ENCODE measurements at places on chromosomes 11 and 22.
A peak's percentile ranks its signal among the peaks of the same experiment; 100 is the strongest.

GRCh38 chr11:126538071-126538470 lies 182.6 kb downstream of the ST3GAL4 start:
- H3K27me3 ChIP-seq, result peaks cover 12% of the 10 kb centered on the region
- no peak overlapping the region for H3K27ac ChIP-seq
- H3K4me1 ChIP-seq, result peaks cover 38% of the 10 kb centered on the region
- H3K4me3 ChIP-seq, result no peak overlapping the region
- DNase-seq, result no peak

DNA sequence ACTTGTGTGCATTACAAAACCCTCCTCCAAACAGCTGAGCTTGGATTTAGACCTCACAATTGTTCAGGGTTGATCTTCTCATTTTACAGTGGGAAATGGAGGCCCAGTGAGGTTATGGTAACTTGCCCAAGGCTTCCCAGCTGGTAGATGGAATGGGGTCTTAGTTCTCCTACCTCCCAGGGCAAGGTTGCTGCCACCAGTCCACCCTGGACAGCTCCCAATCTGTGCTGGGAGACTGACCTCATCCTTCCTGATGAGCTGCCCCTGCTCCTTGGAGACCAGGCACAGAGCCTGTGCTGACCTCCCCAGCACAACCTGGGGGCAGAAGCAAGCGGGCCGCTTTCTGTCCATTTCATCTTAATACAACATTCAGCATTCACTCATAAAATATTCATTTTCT lies 190.7 kb downstream of the ST3GAL4 start:
- H3K4me3 ChIP-seq, result no peak overlapping the region
- DNase-seq, result no peak
- no peak overlapping the region for H3K27ac ChIP-seq
- peaks cover 57% of the 10 kb centered on the region for H3K4me1 ChIP-seq
- H3K27me3 ChIP-seq, result peaks cover 3% of the 10 kb centered on the region

DNA sequence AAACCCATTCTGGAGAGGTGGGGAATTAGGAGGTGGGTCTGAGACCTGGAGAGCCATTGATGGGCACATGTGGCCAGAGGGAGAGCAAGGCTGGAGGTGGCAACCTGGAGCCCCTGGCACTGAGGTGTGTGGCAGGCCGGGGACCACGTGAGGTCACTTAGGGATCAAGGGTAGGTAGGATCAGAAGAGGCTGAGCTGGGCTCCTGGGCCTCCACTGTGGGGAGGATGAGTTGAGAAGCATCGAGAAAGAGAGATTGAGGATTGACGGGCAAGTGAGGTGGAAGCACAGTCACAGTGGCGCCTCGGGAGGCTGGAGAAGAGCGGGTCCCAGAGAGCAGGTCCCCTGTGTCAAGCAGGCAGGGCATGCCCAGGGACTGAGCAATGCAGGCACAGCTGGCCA lies 4.1 kb downstream of the GNAZ start:
- no peaks in the 10 kb centered on the region for H3K36me3 ChIP-seq
- H3K4me1 ChIP-seq, result peaks cover 24% of the 10 kb centered on the region
- no peak overlapping the region for H3K4me3 ChIP-seq
- no peak for DNase-seq
- peaks cover 38% of the 10 kb centered on the region for H3K27me3 ChIP-seq

DNA sequence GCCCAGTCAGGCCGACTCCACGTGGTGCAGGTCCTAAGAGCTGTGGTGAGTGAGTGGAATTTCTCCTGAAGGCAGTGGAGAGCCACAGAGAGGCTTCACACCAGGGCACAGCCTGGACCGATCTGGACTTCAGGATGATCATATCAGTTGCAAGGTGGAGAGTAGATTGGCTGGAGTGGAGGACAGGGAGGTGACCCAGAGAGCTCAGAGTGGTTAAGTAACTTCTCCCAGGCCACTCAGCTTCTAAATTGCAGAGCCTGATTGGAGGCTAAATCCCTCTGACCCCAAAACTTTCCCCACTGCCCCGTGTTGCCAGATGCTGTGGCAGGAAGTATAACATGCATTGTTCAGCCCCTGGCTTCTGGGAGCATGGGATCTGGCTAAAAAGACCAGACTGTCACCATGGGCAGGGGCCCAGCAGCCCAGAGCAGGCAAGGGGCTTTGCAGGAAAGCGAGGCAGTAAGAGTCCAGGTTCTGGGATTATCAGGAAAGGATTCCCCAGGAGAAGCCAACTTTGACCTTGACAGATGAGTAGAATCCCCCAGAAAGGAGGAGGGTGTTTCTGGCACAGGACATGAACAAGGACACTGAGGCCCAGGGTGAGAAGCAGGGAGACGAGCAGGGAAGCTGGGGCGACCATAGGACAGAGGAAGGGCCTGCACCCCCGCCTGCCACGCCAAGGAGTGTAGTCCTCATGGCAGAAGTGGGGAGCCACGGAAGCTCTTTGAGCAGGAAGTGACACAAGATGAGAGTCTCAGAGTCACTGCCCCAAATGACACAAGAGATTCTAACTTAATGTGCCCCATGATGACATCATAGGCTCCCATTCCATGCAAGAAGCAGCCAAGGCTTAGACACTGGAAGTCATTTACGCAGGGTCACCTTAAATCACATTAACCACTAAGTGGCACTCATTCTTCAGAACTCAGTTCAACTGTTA lies 4.8 kb downstream of the SLC35C1 start:
- peaks cover 6% of the 10 kb centered on the region for H3K36me3 ChIP-seq
- no peak overlapping the region for H3K27ac ChIP-seq
- no peak for DNase-seq

- no peaks in the 10 kb centered on the region for H3K27me3 ChIP-seq
- H3K36me3 ChIP-seq, result peaks cover 14% of the 10 kb centered on the region
- no peak for DNase-seq
- H3K4me1 ChIP-seq, result no peaks in the 10 kb centered on the region
- H3K4me3 ChIP-seq, result no peak overlapping the region
Measured at GRCh38 chr11:108803776-108804175, 138.9 kb downstream of the DDX10 start.

DNA sequence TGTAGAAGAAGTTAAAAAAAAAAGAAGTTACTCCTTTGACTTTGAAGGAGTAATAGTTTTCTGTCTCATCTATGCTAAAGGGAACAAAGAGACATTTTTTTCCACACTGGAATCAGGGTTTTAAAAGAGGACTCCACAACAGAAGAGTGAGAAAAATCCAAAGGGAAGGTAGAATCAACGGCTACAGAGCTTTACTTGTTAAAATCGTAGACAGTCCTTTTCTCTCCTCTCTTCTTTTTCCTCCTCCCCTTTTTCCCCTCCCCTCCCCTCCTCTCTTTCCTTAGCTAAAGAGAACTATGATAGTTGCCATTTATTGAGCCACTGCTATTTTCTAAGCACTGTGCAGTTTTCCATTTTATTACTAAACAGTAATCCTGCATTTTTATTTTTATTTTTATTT lies 29.2 kb downstream of the DDIAS start:
- no peaks in the 10 kb centered on the region for H3K27me3 ChIP-seq
- H3K4me1 ChIP-seq, result no peaks in the 10 kb centered on the region
- H3K27ac ChIP-seq, result no peak overlapping the region
- no peak overlapping the region for H3K4me3 ChIP-seq

DNA sequence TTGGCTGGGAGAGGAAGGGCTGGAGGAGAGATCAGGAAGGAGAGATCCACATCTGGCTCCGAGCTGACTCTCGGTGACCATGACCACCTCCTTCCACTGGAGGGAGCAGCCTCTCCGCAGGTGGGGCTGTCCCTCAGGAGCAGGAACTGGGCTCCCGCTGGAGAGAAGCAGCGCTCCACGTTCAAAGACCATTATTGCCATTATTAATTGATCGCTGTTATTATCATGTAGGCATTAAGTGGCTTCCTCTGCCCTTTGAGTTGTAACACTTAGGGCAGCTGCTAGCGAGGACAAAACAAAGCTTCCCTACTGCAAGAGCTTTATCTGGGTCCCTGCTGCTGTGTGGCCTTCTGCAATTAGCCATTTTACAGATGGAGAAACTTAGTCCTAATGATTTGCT lies 251.9 kb downstream of the ST3GAL4 start:
- H3K36me3 ChIP-seq, result no peaks in the 10 kb centered on the region
- no peak overlapping the region for H3K27ac ChIP-seq
- H3K27me3 ChIP-seq, result peaks cover 28% of the 10 kb centered on the region
- no peak overlapping the region for H3K4me3 ChIP-seq
- peaks cover 76% of the 10 kb centered on the region for H3K4me1 ChIP-seq
- DNase-seq, result peak; percentile 68

DNA sequence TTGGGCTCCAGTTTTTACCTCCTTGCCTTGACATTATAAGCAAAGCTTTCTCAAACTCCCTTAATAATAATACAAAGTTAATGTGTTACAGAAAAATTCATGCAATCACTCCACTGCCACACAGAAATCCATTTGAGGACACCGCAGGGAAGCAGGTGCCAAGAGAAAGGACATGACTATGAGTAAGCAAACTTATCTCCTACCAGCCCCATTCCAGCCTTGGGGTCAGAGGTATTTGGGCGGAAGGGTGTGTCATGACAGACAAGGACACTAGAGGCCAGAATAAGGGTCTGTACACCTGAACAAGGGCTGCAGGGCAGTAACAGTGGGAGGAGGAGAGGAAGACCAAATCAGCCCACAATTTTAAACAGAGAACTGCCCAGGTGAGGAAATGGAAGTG lies 5.9 kb downstream of the GNG3 start:
- H3K36me3 ChIP-seq, result peaks cover 78% of the 10 kb centered on the region
- no peak overlapping the region for H3K4me3 ChIP-seq
- peak overlapping the region; percentile 97 for H3K27ac ChIP-seq
- peaks cover 36% of the 10 kb centered on the region for H3K4me1 ChIP-seq
- no peaks in the 10 kb centered on the region for H3K27me3 ChIP-seq
- DNase-seq, result no peak

- DNase-seq, result no peak
- H3K27ac ChIP-seq, result peak overlapping the region; percentile 79
- peaks cover 3% of the 10 kb centered on the region for H3K27me3 ChIP-seq
- H3K4me1 ChIP-seq, result peaks cover 80% of the 10 kb centered on the region
Measured at GRCh38 chr11:63843041-63843440, 4.1 kb downstream of the MARK2 start.

GRCh38 chr11:113138731-113139130 lies 175.7 kb upstream of the TTC12 start:
- DNase-seq, result no peak
- H3K4me3 ChIP-seq, result no peak overlapping the region
- no peaks in the 10 kb centered on the region for H3K27me3 ChIP-seq
- H3K27ac ChIP-seq, result no peak overlapping the region
- peaks cover 23% of the 10 kb centered on the region for H3K36me3 ChIP-seq

- no peaks in the 10 kb centered on the region for H3K4me1 ChIP-seq
- no peak overlapping the region for H3K4me3 ChIP-seq
- no peaks in the 10 kb centered on the region for H3K36me3 ChIP-seq
- no peak overlapping the region for H3K27ac ChIP-seq
- no peaks in the 10 kb centered on the region for H3K27me3 ChIP-seq
Measured at GRCh38 chr11:111586388-111586831, 15.8 kb upstream of the SIK2 start.

DNA sequence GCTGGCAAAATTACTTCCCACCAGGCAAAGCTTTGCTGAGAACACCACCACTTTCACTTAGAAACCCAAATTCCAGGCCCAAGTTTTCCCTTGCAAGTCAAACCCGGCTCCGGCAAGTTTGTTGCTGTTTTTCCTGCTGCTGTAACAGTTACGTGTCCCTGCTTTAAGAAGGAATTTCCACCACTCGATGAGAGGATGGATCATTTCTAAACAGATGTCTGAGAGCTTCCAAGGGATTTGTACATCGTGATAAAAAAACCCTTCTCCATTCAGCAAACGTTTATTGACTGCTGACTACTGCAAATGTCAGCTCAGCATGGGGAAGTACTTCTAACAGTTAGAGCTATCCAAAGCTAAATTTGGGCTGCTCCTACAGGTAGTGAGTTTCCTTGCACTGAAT lies 19.7 kb downstream of the P2RX3 start:
- no peak overlapping the region for H3K4me3 ChIP-seq
- peaks cover 12% of the 10 kb centered on the region for H3K27me3 ChIP-seq
